Muscle of back (tissue), 13 donors: ENCODE measurements at places on chromosomes 4 and X. TPM values are rescaled to one million over a fixed set of nuclear protein-coding genes. Genes with fewer than 3 reads are reported as not detected.

Gene TMEM271
- polyA plus RNA-seq: not detected

Gene TEC
- polyA plus RNA-seq: 0.60 TPM

DNA sequence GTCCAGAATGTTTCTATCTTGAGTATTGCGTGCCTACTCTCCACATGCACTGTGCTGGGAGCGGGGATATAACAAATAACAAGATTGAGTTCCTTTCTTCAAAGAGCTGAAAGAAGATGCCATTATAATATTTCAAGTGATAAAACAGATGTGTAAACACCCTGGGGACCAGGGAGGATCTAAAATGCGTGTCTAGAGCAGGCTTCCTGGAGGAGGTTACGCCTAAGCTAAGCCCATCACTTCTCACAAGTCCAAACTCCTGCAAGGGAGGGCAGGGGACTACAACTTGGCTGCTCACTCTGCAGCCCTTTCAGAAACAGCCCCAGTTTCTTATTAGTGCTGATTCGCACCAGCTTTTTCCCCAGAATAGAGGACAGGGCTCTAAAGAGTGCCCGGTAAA is 21.5 kb downstream of the PTCHD1 start:
- no peak for DNase-seq

- DNase-seq: no peak
Observed at GRCh38 chr4:160846121-160846520, 1317.7 kb downstream of the FSTL5 start.

Gene TMEM192
- polyA plus RNA-seq: 10.2 TPM

DNA sequence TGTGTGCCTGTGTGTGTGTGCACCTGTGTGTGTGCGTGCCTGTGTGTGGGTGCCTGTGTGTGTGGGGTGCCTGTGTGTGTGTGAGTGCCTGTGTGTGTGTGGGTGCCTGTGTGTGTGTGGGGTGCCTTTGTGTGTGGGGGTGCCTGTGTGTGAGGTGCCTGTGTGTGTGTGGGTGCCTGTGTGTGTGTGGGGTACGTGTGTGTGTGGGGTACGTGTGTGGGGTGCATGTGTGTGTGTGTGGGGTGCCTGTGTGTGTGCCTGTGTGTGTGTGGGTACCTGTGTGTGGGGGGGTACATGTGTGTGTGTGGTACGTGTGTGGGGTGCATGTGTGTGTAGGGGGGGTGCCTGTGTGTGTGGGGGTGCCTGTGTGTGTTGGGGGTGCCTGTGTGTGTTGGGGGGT is 73.4 kb upstream of the HGFAC start:
- no peak for DNase-seq

Gene VCX3B
- 0.41 TPM for polyA plus RNA-seq
